G401 (cell line): ENCODE measurements at places on chromosomes 6 and 20. TPM values are rescaled to one million over a fixed set of nuclear protein-coding genes. Genes with fewer than 3 reads are reported as not detected.

- DNase-seq, result no peak
Measured at GRCh38 chr20:16302818-16303217, 270.4 kb downstream of the KIF16B start.

DNA sequence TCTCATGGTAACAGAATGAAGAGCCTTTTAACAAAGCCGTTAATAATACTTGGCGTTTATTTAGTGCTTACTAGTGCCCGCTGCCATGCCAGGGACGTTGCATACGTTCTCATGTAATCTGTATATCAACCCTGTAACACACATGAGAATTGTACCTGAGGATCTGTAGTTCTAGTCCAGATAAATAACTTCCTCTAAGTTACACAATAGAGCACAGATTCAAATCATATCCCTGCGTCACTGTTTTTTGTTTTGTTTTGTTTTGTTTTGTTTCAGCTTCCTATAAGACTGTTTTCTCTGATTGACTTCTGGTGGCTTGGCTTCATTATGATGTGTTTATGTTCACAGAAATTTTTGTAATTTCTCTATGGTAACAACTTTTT lies 553 bp downstream of the ZSCAN16 start:
- DNase-seq, result no peak

- DNase-seq, result no peak
Measured at GRCh38 chr6:112289038-112289566, 34.7 kb upstream of the LAMA4 start.

The WFDC10B gene
- not detected in 2 replicates for total RNA-seq

The ZNF512B gene
- 5.5 and 5.9 TPM in 2 replicates for total RNA-seq

DNA sequence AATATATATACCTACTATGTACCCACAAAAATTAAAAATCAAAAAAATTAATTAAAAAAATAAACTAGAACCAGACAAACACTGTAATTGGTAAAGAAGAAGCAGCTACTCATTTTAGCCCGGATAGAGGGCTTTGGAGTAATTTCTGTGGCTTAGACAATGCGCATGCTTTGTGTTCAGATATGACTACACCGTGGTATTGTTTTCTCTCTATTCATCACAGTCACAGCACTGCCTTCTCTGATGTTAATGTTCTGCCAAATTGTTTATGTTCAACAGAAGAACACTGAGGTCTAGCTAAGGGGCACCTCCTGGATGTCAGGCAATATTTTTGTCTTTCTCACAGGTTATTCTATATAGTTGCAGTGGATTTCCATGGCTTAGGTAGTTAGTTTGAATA lies 77.5 kb upstream of the GJE1 start:
- no peak for DNase-seq

The NR2E1 gene
- total RNA-seq, result 0.31 TPM in 1 of 2 replicates, not detected in the other

- peak; percentile 20 for DNase-seq
Measured at GRCh38 chr6:16698997-16699868, 62.0 kb downstream of the ATXN1 start.

- DNase-seq, result no peak
Measured at GRCh38 chr6:139184047-139184446, 49.2 kb downstream of the HECA start.

GRCh38 chr6:43859213-43859612 lies 89.2 kb downstream of the VEGFA start:
- no peak for DNase-seq

The FAM229B gene
- 4.5 and 5.0 TPM in 2 replicates for total RNA-seq

The TMEM74B gene
- 1.2 TPM in 1 of 2 replicates, not detected in the other for total RNA-seq

DNA sequence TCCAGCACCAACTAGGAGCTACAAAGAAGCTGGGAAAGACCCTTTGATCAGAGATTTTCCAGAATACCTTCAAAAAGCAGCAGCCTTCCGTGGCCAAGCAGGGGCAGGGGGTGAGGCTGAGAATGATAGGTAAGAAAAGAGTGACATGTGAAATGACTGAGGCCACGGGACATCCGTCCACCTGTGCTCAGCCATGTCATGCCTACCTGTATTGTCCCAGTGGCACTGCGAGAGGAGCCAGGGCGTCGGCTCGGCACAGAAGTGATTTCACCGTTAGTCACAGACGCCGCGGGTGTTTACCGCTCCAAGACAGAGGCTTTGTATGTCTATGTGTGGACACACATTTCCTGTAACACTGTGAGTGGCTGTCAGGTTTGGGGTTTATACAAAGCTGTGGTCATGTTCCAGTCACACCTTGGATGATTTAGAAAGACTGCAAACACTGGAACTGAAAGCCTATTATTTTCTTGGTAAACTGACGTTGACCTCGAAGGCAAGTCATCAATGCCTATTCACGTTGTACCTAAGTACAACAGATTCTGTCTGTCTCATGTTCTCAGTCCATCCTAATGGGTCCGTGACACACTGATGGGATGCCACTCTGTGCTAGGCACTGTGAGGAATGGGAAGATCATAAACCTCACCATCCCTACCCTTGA lies 32.1 kb upstream of the JAG1 start:
- no peak for DNase-seq

The POLR3F gene
- 14.0 and 14.5 TPM in 2 replicates for total RNA-seq

GRCh38 chr6:6915813-6916547 lies 191.8 kb upstream of the RREB1 start:
- peak; percentile 37 for DNase-seq

GRCh38 chr6:16733085-16733484 lies 28.2 kb downstream of the ATXN1 start:
- no peak for DNase-seq

The EMILIN3 gene
- 0.71 TPM in 1 of 2 replicates, not detected in the other for total RNA-seq

The CALHM6 gene
- 0.74 TPM in 1 of 2 replicates, not detected in the other for total RNA-seq
